ENCODE measurements at places on chromosomes 4 and X.

DNA sequence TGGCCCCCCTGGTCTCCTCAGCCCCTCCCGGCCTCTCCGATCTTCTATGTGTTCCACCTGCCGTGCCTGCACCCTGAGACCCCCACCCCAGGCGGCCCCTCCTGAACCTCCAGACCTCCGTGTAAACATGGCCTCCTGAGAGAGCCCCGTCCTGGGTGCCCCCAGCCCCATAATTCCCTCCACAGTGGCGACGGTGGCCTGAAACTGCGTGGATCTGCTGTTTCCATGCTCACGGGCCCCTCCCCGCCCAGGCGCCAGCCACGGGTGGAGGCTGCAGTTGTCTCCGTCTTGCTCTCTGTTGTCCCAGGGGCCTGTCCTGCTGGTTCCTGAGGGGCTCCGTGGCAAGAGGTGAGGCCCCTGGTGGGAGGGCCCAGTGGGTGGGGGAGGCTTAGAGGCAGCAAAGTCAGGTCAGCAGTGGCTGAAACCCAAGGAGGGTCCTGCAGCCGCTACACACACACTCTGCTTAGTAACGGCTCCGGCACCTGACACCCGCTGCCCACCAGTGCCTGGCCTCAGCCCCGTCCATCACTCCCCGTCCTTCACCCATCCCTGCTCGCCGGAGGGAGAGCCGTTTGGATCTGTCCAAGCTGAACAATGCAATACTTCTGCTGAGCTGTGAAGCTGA lies 75.8 kb downstream of the FAM53A start:
- DNase-seq = no peak

- DNase-seq = no peak
Measured at GRCh38 chr4:121998024-121998423, 46.2 kb upstream of the TRPC3 start.

- no peak for DNase-seq
Measured at GRCh38 chr4:143581331-143581946, 67.9 kb downstream of the SMARCA5 start.

- DNase-seq = no peak
Measured at GRCh38 chr4:186765138-186765537, 41.5 kb upstream of the FAT1 start.

DNA sequence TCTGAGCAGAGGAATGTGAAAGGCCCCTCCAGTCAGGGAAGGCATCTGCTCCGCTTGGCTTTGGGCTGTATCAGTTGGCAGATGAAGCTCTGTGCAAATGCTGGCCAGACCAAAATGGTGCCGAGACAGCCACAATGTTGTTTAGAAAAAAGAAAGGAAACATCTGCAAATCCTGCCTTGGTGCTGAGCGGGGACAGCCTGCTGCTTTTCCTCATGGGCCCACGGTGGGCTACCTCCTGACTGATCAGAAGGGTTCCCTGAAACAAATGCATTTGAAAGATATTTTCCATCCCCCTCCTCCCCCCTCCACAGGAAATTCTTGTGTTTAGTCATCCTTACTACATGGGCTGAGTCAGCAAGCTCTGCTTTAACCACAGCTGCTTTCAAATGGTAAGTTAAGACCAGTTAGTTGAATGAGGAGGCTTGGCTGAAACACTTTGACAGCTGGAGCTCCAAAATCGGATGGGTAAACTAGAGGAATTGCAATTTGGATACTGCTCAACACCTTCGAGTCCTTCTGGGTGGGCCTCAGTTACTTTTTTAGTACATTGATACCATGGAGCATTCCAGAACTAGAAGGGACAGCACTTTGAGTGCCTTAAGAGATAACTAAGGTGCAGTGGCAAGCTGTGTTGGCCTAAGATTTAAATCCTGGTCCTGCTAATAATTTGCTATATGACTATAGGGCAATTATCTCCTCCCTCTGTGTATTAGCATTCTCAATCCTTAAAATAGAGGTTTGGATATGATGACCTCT lies 36.0 kb downstream of the PLAC1 start:
- DNase-seq = no peak

DNA sequence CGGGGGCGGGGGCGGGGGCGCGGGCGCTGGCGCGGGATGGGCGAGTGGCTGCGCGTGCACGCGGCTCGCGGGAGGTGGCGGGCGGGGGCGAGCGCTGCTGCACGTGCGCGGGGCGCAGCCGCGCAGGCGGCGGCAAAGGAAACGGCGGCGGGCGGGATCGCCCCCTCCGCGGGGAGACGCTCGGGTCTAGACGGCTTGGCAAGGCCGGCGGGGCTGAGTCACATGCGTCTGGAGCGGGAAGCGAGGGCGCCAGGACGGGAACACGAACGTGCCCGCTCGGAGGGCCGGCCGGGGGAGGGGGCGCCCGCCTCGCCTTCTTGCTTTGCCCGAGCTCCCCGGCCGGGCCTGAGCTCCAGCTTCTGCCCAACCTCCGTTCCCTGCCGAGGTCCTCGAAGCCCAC lies 4.3 kb upstream of the HAUS7 start:
- peak; percentile 25 for DNase-seq

GRCh38 chr4:143207555-143207954 lies 22.8 kb downstream of the USP38 start:
- DNase-seq = no peak

- DNase-seq = no peak
Measured at GRCh38 chr4:67770422-67770821, 16.2 kb upstream of the GNRHR start.

DNA sequence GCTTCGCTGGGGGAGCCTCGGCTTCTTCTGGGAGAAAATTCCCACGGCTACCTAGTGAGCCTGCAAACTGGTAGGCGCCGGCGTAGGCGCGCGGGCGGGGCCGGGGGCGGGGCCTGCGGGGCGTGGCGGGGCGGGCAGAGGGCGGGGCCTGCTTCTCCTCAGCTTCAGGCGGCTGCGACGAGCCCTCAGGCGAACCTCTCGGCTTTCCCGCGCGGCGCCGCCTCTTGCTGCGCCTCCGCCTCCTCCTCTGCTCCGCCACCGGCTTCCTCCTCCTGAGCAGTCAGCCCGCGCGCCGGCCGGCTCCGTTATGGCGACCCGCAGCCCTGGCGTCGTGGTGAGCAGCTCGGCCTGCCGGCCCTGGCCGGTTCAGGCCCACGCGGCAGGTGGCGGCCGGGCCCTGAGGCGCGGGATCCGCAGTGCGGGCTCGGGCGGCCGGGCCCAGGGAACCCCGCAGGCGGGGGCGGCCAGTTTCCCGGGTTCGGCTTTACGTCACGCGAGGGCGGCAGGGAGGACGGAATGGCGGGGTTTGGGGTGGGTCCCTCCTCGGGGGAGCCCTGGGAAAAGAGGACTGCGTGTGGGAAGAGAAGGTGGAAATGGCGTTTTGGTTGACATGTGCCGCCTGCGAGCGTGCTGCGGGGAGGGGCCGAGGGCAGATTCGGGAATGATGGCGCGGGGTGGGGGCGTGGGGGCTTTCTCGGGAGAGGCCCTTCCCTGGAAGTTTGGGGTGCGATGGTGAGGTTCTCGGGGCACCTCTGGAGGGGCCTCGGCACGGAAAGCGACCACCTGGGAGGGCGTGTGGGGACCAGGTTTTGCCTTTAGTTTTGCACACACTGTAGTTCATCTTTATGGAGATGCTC lies at the start of gene HPRT1:
TSS of gene HPRT1 (plus strand) at position 161 of the 857 bp plus-strand sequence. CDS start at position 308, 147 bp downstream.
- DNase-seq = peak; percentile 79

DNA sequence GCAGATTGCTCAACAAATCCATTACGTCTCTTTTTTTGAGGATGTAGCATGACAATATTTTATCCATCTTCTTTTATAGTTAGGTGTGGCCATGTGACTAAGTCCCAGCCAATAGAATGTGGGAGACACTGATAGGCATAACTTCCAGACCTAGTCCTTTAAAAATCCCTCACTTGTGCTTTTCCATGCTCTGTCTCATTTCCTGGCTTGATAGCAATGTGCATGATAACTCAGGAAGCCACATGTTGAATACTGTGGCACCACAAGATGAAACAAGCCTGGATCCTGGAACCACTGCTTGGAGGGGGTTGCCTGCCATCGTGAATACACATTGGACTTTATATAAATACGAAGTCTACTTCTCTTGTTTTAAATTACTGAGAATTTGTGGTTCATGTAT lies 184.0 kb upstream of the NEIL3 start:
- no peak for DNase-seq

GRCh38 chr4:156545003-156545785 lies 426.4 kb downstream of the PDGFC start:
- no peak for DNase-seq
